ENCODE measurements at places on chromosomes 16 and 17. TPM values are rescaled to one million over a fixed set of nuclear protein-coding genes. Genes with fewer than 3 reads are reported as not detected.

GAS7 gene
- total RNA-seq: 0.27 TPM

FBXW10 gene
- not detected for total RNA-seq

FNDC8 gene
- not detected for total RNA-seq

GPR139 gene
- not detected for total RNA-seq

BCL6B gene
- total RNA-seq: 0.40 TPM

MYH8 gene
- total RNA-seq: not detected

MED1 gene
- total RNA-seq: 55.8 TPM

SLFN12 gene
- 9.6 TPM for total RNA-seq

CLEC10A gene
- total RNA-seq: not detected

TPSG1 gene
- total RNA-seq: not detected

C16orf95 gene
- 9.2 TPM for total RNA-seq

KRTAP4-1 gene
- not detected for total RNA-seq

FTO gene
- 44.3 TPM for total RNA-seq

KRT20 gene
- total RNA-seq: not detected

CDH15 gene
- total RNA-seq: not detected

TNRC6A gene
- total RNA-seq: 47.4 TPM

LRRC75A gene
- total RNA-seq: 2.0 TPM

MFAP4 gene
- not detected for total RNA-seq

GAST gene
- not detected for total RNA-seq

UBE2I gene
- 222 TPM for total RNA-seq

RPH3AL gene
- total RNA-seq: 3.2 TPM

RAB26 gene
- total RNA-seq: 0.42 TPM
